ENCODE measurements at places on chromosomes 2 and 18.
A peak's percentile ranks its signal among the peaks of the same experiment; 100 is the strongest.

DNA sequence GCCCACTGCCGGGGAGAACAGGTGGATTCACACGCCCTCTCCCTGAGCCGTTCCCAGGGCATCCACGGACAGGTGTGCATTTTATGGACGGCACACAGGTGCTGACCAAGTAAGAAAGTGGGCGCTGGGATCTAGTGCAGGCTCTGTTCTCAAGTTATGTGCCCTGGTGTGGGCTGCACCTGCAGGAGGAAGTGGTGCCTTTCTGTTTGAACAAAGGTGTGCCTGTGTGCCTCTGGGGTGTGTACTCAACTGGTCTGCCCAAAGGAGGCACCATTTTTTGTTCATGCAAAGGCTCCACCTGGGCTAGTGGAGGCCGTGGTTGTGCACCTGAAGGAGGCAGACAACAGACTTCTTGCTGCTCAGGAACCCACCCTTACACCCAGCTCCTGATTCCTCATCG, 88.2 kb upstream of the HK2 start:
- DNase-seq = no peak

DNA sequence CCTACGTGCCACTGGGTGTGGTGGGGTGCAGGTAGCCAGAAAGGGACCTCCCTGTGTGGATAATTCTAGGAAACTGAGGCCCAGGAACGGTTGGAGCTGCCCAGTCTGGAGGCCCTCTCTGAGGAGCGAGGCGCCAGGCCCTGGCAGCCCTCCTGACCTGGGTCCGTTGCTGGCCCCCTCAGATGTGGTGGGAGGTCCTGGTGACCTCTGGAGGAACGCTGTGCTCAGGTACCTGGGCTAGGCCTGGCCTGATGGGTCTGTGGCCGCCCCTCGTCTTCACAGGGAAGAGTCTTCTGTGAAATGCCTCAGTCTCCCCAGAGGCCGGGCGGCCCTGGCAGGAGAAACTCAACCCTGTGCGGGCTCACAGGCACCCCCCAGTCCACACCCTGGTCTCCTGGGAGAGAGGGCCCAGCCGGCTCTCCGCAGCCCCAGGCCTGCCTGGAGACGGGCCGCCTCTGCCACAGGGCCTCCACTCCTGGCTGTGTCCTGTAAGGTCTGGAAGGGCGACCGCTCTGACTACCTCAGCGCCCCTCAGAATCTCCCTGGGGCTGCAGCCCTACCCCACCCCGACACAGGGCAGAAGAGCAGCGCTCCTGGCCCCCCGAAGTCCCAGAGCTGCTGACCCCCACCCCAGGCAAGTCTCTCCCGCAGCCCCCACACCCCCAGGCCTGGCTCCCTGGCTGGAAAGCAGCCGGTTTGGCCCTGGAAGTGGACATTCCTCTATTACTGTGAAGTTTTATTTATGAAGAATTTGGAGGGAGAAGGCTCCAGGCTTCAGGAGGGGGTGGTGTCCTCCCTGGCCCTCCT, 3.7 kb downstream of the B3GNT7 start:
- no peak for DNase-seq

GRCh38 chr2:144524118-144525009, 4.4 kb upstream of the ZEB2 start:
- peak; percentile 19 for DNase-seq

- no peak for DNase-seq
Measured at GRCh38 chr18:55123361-55123760, 164.1 kb upstream of the CCDC68 start.

DNA sequence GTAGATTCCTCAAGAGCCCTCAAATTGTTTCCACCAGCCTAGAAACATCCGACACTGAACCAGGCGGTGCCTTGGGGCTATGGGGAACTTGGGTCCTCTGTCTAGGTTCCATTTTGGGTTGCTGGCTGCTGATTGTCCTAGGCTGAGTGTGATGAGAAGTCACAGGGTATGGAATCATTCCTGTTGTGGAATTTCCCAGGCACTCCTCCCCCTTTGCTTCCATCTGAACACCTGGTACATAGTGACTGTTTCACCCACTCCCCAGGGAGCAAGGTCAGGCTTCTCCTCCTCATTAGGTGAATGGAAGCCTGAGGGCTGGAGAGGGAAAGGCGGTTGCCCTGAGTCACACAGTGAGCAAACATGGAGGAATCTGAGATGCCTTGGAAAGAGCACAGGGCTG, 4.5 kb downstream of the KIF3C start:
- DNase-seq = no peak

- DNase-seq = no peak
Measured at GRCh38 chr2:159755788-159756187, 42.2 kb downstream of the CD302 start.

GRCh38 chr2:14420851-14421250, 211.7 kb upstream of the LRATD1 start:
- no peak for DNase-seq

- DNase-seq = no peak
Measured at GRCh38 chr2:98903064-98903355, 33.0 kb downstream of the CRACDL start.
